Fibroblast of lung (primary cell): ENCODE measurements at places on chromosomes 3 and 15. TPM values are rescaled to one million over a fixed set of nuclear protein-coding genes. Genes with fewer than 3 reads are reported as not detected.

The GPR62 gene
- under 0.01 TPM in 2 replicates for total RNA-seq

The IL17RE gene
- total RNA-seq: 0.26 and 0.99 TPM in 2 replicates

The ITIH4 gene
- total RNA-seq: 2.6 TPM in 2 replicates

The SLC9C1 gene
- under 0.01 TPM in 1 of 2 replicates, not detected in the other for total RNA-seq

The ADCY5 gene
- 0.50 and 0.51 TPM in 2 replicates for total RNA-seq

The PLS1 gene
- 0.51 and 0.83 TPM in 2 replicates for total RNA-seq
